ENCODE measurements at places on chromosomes 6 and 20. TPM values are rescaled to one million over a fixed set of nuclear protein-coding genes. Genes with fewer than 3 reads are reported as not detected.

MCCD1 gene
- not detected for total RNA-seq

DNA sequence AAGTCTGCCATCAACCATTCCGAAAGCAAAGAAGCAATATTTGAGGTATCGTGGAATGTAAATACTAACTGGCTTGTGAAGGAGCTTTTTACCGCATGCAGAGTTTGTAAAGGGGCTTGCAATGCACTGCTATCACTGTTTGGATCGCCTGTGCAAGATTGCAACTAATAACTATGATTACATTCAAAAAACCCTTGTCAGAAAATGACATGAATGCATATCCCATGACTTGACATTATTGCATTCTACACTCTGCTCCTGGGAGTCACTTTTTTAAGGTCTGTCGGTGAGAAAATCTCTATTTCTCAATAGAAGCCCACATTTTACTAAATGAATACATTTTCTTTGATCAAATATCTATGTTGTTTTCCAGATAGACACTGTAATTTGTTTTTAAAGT lies 335.4 kb upstream of the SPTLC3 start:
- no peak for DNase-seq

DNA sequence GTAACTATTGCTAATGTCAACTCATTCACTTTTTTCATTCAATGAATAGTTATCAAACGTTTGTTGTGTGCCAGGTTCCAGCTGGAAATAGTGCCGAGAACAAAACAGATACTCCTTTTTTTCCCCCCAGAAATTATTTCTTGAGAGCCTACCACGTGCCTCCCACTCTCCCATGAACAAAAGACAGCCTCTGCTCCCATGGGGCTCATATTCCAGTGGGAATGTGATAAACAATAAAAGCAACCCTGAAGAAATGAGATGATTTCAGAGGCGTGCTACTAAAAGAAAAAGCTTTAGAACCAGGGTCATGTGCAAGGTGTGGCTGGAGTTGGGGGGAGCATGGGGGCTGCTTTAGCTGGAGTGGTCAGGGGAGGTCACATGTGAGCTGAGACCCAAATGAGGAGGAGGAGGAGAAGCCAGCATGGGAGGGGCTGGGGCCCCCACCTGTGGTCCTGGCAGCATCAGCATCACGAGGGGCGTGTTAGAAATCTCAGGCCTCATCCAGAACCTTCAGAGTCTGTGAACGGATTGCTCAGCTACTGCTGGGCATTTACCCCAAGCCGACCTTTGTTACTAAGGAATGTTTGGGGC lies 157.4 kb downstream of the EYA2 start:
- DNase-seq, result no peak

GRCh38 chr6:37618916-37619590 lies 78.6 kb downstream of the MDGA1 start:
- DNase-seq, result no peak

- no peak for DNase-seq
Observed at GRCh38 chr20:45765307-45765875, 26.3 kb downstream of the WFDC3 start.

KHDC1L gene
- total RNA-seq, result not detected

GRCh38 chr6:30887901-30888815 lies 3.8 kb downstream of the DDR1 start:
- DNase-seq, result peak; percentile 68

RUNX2 gene
- total RNA-seq, result 18.9 TPM

LY6G6D gene
- total RNA-seq, result not detected

DNA sequence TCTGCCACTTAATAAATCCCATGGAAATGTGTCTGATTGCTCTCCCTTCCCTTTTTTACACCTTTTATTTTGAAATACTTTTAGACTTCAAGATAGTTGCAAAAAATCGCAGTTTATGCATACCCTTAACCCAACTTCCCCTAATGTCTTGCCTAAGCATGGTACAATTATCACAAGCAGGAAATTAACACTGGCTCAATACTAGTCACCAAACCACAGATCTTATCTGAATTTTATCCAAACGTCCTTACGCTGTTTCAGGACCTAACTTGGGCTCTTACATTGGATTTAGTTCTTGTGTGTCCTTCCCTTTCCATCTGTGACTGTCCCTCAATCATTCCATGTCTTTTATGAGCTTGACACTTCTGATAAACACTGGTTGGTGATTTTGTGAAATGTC lies 146.3 kb downstream of the ZNF217 start:
- DNase-seq, result no peak

DNA sequence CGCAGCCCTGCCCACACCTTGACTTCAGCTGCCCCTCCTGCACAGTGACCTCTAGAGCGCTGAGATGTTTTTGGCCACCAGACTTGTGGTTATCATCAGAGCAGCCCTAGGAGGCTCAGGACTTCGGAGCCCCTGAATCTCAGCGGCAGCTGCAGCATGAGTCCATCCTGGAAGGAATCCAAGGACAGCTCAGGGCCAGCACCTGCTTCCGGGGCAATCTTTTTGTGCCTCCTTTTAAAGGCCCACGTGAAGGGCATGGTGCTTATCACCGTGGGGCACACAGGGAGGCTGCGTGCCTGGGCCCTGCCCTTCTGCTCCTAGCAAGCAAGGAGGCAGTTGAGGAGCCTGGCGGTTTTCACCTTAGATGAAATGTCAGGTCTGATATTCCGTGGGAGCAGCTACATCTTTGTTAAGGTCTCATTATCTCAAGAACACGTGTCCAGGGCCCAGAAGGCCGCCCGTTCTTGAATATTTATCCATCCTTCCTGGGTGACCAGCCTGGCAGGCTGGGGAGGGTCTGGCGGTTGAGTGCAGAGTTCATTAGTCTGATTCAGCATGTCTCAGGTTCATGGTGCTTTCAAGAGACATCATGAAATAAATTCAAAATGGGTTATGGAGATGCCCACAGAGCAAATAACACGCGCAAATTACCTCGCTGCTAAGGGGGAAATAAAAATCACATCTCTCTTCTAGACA lies 392.4 kb downstream of the TAF4 start:
- DNase-seq, result no peak

GRCh38 chr6:68729377-68729903 lies 94.4 kb downstream of the ADGRB3 start:
- DNase-seq, result no peak

TMEM200A gene
- total RNA-seq, result 30.9 TPM

GRCh38 chr6:1215884-1216487 lies 95.9 kb upstream of the FOXQ1 start:
- no peak for DNase-seq

GRCh38 chr6:121548131-121548530 lies 112.7 kb downstream of the GJA1 start:
- no peak for DNase-seq

GRCh38 chr6:13425943-13426931 lies 61.2 kb downstream of the GFOD1 start:
- DNase-seq, result peak; percentile 51

DNA sequence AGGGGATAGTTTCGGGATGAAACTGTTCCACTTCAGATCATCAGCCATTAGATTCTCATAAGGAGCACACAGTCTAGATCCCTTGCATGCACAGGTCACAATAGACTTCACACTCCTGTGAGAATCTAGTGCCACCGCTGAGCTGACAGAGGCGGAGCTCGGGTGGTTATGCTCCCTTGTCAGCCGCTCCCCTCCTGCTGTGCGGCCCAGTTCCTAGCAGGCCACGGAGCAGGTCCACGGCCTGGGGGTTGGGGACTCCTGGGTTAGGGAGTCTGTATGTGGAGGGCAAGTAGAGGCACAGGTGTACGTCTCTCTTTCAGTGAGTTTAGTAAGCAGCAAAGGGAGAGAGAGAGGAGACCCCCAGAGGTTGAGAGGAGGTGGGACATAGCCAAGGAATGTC lies 30.5 kb upstream of the MDFI start:
- DNase-seq, result no peak

GRCh38 chr6:17842934-17843821 lies 136.5 kb upstream of the NUP153 start:
- no peak for DNase-seq

DNA sequence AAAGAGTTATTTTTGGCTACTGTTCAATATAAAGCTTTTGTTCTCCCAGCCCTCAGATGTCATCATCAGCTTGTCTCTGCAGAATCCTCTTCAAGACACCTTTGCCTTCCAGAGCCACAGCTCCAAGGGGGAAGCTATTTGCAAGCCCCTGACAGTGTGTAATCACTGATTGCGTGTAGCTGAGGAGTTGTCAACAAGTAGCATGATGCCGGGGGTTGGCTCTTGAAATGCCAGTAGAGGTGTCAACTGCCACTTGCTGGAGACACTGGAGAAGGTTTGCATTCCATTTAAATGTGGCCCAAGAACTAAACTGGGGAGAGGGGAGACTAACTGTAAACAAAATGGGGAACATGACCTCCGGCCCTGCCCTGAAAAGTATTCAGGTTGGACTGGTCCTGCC lies 44.3 kb upstream of the PDYN start:
- no peak for DNase-seq

IL17A gene
- total RNA-seq, result 0.12 TPM

DNA sequence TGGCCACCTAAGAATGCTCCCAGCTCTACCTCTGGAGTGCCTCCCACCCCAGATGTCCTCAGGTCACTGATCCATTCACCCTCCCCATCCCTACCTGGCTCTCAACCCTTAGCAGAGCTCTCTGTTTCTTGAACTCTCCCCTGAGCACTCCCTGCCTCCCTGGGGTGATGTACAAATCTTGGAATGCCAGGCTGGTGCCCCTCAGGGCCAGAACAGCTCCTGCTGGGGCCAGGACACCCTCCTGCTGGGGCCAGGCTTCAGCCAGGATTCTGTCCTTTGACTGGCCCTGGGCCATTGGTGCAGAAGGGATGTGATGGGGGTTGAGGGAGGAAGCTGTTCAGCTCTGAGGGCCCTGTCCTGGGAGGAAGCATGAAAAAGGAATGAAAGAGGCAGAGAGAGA lies 30.0 kb downstream of the MYT1 start:
- DNase-seq, result no peak

FRS3 gene
- 1.2 TPM for total RNA-seq

DNA sequence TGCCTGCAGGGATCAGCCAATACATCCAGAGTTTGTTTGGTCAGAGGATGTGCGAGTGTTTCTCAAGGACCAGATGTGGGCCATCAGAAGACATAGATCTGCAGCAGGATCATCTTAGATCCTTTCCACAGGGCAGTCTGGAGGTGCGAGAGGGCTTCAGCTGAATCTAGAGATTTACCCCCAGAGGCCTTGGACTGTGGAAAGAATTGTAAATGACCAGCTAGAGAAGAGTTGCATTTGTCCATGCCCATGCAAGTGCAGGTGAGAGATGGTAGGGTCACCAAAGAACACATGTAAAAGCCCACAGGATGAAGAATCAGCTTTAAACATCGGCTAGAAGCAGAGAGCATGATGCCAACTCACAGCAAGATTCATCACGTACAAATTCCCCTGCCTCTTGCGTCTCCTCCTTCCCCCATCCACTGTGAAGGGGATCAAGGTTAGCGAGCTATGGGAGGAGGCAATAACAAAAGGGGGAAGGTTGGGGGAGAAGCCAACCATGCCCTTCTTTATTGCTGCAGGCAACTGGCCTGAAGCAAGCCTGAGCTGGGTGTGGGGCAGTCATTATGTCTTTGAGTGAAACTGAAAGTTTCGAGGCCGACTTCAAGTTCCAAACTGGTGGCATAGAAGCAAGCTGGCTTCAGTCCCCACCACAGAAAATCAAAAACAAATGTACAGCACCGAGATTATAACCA lies 83.5 kb downstream of the SCML4 start:
- DNase-seq, result peak; percentile 14

GRM1 gene
- 0.12 TPM for total RNA-seq

DNA sequence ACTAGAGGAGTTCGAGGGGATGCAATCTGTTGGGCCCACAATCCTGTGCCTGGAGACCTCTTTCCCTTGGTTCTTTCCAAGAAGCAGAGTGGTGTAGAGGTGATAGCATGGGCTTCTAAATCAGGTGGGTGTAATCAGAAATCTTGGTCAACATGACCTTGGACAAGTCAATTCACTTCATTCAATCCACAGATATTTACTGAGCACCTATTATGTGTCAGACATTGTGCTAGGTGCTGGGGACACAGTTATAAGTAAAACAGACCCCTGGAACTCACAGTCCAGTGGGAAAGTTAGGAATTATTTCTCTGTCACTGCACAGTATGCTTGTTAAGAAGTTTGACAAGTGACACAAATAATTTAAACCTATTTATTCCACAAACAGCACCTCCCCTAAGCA lies 3.3 kb upstream of the E2F1 start:
- DNase-seq, result no peak

- no peak for DNase-seq
Observed at GRCh38 chr6:47360388-47360787, 50.7 kb upstream of the TNFRSF21 start.

DNA sequence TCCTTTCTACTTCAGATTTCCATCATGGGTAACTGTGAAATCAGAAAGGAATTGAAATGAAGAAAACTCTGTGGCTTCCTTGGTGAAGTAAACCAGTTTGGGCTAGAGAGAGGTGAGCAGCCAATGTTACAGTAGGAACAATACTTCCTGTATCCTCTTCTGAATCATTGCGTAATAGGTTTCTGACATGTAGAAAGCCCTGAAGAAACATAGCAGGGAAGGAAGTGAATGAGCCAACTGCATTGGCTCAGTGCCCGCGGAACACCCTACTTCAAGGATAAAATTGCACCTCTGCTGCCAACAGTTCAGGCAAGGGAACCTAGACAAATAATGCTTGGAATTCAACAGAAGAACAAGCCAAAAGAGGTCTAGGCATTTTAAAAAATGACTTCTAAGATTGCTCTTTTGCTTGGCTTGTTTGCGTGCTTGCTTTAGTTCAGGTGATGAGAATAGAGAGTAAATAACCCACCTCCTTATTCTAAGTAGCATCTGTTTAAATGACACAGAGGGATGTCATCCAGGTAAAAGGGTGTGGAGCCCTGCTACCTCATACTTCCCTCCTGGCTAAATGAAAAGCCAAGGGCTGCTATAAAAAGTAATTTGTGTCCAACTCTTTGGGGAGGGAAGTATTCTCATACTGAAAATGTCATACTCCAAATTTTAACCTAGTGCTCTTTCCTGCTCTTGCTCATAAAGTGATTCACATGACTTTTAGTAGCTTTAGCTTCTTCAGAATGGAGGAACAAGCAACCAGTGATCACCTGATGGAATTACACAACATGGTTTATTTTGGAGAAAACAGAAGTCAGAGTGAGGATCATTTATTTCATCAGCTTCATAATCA lies 30.0 kb upstream of the AKIRIN2 start:
- DNase-seq, result peak; percentile 94

TPD52L2 gene
- total RNA-seq, result 137 TPM

DNA sequence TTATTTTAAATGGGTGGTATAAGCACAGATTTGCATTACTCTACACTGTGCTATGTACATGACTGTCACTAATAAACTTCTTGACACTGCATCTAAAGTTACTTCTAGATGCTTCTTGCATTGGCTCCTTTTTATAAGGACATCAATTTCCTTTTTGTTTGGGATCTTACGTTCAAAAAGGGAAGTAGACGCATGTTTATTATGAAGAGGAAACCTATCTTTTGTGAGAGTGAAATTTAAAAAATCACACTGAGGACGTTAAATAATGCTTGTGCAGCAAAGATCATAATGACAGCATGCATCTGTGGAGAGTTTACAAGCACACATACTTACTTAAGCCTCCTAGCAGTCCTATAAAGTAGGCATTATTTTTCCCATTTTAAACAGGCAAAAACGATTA lies 479.5 kb downstream of the CD83 start:
- no peak for DNase-seq

- DNase-seq, result no peak
Observed at GRCh38 chr6:44138717-44139350, 11.5 kb downstream of the TMEM63B start.

Data from RPMI7951 (cell line).